T-helper 17 cell (primary cell): ENCODE measurements at places on chromosomes 2 and 18. TPM values are rescaled to one million over a fixed set of nuclear protein-coding genes. Genes with fewer than 3 reads are reported as not detected.

C2orf15 gene
- 2.4 TPM for total RNA-seq

GRCh38 chr2:231037731-231038482 lies 584 bp downstream of the C2orf72 start:
- DNase-seq = no peak

DNA sequence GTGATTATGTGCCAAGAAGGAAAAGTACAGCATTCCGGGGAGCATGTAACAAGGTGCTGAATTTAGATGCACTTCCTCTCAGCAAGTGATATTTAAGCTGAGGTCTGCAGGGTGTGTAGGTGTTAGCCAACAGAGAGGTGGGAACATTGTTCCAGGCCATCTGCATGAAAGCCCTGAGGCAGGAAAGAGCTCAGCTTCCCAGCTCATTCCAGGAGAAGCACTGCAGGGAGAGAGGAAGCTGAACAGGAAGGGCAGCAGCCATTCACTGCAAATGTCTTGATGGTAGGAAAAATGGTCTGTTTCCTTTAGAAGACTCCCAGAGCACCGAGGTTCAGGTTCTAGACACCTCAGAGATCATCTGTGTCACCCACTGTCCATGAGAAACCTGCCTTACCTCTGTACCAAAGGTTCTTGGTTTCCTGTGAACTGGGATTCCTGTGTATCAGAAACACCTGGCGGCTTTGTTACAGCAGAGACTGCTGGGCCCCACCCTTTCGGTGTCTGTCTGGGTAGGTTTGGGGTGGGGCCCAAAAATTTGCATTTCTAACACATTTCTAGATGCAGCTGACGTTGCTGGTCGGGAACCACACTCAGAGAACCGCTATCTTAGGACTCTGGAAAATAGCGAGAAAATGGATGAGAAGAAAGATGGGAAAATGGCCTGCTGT lies 84.0 kb downstream of the RTN4 start:
- DNase-seq = no peak

DNA sequence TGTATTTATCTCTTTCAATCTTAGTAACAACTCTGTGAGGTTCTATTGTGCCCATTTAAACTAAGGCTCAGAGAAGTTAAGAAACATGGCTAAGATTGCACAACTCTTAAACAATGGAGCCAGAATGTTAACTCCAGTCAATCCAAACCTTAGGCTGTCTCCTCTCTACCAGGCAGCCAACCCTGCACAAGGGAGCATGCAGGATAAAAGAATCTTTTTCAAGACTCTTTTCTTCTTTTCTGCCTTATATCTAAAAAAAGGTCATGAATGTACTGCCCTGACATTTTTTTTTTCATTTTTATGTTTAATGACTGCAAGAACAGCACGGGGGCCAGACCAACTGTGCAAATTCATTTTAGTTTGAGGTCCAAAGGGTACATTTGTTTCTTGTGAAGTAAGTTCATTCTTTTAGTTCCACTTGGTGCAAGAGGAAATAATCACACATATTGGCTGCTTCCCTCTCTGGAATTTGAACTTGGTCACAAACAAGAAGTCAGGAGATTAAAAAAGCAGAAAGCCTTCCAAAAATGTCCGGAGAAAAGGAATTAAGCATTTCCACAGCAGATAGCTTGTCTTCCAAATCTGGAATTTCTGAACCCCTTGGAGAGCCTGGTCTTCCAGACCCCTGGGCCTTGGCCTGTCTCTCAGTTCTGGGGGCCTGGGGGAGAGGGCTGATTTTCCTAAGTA lies 96.0 kb upstream of the RIOK3 start:
- no peak for DNase-seq

DNA sequence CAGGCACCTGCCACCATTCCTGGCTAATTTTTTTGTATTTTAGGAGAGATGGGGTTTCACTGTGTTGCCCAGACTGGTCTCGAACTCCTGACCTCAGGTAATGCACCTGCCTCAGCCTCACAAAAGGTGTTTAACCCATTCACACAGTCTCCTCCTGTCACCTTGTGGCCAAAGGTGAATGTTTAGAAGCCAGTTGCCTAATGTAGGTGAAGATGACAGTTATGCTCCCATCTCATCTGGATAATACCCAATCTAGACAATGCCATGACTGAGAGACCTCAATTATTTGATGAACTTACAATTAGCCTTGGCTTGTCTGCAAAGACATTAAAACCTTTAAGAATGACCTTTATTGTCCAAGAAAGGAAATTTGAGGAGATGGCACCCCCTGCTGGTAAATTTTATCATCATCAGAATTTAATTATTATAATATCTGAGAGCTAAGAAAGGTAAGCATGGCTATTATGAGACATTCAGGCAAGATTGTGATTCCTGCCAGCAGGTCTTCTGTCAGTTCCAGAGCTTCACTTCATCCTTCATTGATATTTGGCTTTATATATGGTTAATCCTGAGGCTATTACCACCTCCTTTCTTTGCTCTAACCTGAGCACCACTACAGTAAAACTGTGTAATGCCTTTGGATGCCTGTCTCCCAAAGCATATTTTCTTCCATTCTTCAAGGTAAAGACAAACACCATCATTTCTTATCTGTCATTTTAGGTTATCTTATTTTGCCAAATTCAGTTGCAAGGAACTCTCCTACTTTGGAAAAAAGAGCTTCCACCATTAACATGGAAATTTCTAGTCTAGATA lies 117.6 kb downstream of the FAM124B start:
- DNase-seq = no peak

COL4A3 gene
- total RNA-seq = 0.23 TPM

- no peak for DNase-seq
Observed at GRCh38 chr18:57249179-57249578, 102.3 kb downstream of the BOD1L2 start.

- no peak for DNase-seq
Observed at GRCh38 chr2:33448220-33448899, 28.1 kb upstream of the RASGRP3 start.

HOXD13 gene
- total RNA-seq = not detected
